Stimulated activated CD8-positive, alpha-beta memory T cell treated with anti-CD3 and anti-CD28 coated beads, Interleukin-15, amount 100 ng/mL, for 24 hours (primary cell): ENCODE measurements at places on chromosomes 1 and 21.

- no peak for DNase-seq
Measured at GRCh38 chr1:94949681-94950661, 23.1 kb upstream of the CNN3 start.

GRCh38 chr1:181989261-181989920 lies 72.1 kb downstream of the ZNF648 start:
- DNase-seq = no peak

DNA sequence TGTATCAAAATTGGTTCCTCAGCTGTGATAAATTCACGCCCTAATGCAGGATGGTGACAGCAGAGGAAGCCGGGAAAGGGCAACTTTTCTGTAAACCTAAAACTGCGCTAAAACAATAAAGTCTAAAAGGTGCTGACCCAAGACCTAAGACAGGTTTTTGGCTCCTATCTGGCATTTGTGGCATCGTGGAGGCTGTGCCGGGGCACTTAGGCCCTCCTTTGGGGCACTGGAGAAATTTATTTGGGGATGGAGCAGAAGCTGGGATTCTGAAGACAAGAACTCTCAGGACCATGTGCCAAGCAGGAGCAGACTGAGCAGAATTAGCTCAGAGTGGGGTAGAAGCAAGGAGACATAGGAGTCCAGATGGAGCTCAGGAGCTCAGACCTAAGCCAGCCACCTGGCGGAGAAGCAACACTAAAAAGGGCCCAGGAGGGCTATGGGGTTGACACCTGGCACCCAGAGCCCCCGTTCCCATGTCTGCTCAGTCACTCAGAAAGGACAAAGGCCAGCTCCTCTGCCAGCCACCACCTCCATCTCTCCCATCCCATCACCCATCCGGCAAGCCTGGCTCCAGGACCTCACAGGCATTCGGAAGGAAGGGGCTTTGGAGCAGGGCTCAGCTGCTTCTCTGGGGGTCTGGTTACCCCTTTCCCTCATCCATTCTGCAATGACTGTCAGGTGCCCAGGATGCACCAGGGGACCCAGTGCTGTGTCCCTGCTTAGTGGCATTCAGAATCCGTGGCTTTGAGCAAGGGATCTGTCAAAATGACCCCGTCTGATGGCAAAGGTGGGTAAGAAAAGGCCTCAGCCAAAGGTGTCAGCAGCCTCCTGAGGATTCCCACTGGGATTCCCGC lies 347.7 kb downstream of the NPHP4 start:
- no peak for DNase-seq

GRCh38 chr1:203281033-203281432 lies 24.3 kb upstream of the BTG2 start:
- no peak for DNase-seq

- no peak for DNase-seq
Measured at GRCh38 chr1:8155528-8156186, 129.5 kb upstream of the ERRFI1 start.

DNA sequence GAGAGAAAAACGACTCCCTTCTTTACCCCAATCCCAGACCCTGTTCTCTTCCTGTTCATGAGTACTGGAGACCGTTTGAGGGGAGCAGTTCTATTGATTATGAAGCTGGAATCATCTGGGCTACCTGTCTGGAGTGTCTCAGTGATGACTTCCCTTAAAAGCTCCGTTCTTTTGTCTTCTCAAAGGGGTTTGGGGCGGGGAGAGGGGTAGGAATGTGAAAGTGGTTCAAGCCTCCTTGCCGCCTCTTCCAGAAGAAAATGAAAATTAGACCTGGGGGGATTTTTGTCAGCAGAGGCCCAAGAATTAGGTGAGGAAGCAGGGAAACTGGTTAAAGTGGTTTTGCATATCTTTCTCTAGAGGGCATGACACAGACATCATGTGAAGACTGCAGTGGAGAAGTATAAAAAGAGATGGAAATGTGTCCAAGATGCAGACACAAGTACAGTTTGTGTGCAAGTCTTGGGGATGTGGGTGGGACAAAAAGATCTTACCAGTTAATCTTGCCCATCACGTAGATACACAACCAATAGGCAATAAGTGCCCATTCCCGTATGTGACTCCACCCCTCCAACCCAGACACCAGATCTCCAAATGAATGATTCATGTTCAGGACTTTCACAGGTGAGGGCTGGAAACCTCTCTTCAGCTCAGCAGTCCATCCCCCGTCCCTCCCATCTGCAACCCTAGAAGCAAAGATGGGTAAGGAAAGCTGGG lies 470 bp upstream of the MTMR11 start:
- DNase-seq = no peak

- no peak for DNase-seq
Measured at GRCh38 chr1:50620680-50621329, 197.6 kb upstream of the DMRTA2 start.

DNA sequence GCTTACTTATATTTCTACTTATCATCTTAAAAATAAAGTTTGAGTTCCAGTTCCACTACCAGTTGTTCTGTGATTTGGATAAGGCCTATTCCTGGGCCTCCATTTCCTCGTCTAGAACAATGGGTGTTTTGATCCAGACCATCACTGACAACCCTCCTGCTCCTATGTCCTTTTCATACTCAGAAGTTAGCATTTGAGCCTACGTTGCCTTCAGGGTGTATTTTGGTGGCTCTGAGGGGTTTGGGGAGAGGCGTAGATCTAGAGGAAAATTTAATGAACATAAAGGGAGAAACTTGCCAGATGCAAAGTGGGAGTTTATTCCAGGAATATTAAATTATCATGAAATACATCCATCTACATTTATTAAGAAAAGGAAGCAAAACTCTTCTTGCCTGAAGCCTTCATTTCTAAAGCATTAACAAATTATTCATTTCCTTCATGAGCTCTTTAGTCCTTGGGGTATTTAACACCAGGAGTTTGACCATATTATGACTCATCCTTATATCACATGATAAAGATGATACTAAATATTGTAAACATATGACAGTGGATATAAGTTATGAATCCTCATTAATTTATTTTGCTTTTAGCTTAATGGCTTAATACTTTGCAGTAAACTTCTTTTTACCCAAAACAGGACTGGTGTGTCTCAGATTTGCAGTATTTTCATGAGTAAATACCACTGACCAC lies 47.2 kb upstream of the SYT14 start:
- DNase-seq = no peak

- DNase-seq = no peak
Measured at GRCh38 chr1:104294259-104294658, 544.6 kb downstream of the AMY1C start.

GRCh38 chr1:95118710-95119109 lies 1.6 kb downstream of the TLCD4 start:
- DNase-seq = no peak

DNA sequence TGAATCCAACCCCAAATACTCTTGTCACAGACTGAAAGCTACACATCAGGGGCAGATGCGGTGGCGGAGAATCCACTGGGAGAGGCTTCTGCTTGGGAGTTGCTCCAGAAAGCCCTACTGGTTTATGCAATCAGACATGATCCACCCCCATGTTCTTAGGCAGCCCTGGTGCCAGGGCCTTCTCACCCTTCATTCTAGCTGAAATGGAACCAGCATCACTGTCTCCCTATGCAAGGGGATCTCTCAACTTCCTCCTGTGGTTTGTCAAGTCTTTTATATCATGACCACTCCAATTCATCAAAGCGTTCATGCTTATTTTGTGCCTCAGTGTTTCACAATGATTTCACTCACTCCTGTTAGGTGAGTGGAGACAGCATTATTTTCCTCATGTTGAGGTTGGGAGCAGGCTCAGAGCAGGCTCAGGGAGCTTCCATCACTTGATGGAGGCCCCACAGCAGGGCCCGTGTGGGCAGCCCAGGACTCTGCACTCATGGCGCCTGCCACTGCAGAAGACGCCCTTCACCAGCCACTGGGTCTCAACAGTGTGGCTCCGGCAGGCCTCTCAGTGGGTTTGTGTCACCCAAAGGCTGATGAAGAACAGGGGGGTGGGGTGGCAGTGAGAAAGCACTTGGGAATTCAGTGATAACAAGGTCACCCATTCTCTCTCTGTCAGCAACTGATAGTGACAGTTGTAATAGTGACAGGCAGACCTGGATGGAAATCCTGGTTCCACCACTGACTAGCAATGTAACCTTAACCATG lies 67.1 kb downstream of the CD58 start:
- no peak for DNase-seq

- DNase-seq = no peak
Measured at GRCh38 chr1:183168308-183168707, 17.8 kb upstream of the LAMC2 start.

DNA sequence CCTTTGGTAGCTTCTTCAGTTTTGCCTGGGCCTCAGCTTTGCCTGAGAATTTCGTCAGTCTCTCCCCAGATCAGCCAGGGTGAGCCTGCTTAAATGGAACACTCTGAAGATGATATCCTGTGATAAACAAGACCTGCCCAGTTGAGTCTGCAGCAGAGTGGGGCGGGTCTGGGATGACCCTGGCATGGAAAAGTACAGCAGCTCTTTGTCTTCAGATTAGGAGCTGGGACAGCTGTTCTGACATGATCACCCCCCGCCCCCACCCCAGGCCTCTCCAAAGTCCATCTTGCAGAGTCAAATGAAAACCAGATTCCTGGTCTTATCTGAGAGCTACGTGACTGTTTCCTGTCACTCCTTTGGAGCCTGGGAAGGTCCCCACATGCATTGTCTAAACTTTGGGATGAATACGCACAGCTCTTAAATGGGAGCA lies 2.2 kb upstream of the TMEM51 start:
- DNase-seq = no peak

- DNase-seq = no peak
Measured at GRCh38 chr1:63898428-63899196, 124.8 kb downstream of the ROR1 start.

DNA sequence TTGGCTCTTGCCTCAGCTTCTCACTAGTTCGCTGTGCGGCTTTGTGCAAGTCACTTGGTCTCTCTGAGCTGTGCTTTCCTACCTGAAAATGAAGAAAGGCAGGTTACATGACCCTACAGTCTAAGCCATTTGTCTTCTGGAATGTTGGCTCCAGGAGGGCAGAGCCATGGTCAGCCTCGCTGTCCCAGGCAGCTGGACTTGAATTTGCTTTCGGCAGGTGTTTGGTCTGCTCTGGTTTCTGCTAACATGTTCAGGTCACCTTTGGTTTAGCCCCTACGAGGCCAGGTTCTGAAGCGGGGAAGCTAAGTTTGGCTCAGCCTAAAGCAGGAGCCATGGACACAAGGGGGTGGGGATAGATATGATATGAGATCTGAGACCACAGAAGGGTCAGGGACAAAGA lies 19.1 kb downstream of the LRRC38 start:
- DNase-seq = no peak

DNA sequence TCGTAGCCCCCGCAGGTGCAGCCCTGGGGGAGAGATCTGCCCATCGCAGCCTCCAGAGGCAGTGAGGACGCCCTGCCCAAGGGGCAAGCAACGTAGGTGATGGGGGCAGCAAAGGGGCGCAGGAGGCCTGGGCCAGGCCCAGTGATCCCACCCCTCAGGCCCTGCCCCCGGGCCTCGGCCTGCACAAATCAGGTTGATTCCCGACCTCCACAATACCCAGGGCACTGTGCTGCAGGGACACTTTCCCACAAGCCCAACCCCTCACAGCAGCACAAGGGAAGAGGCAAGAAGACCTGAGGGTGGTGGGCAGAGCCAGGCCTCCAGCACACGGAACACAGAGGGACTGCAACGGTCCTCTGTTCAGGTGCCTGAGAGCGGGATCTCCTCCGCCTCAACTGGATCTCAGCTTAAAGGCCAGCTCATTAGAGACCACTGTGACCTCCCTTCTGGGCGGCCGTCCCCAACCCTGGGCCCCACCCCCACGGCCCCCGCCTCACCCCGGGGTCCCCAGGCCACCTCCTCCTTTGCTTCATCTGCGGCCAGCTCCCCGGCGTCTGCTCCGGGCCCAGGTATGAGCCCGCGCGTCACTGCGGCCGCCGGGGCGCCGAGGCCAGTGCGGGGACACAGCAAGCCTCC lies 812 bp upstream of the ARF1 start:
- no peak for DNase-seq

DNA sequence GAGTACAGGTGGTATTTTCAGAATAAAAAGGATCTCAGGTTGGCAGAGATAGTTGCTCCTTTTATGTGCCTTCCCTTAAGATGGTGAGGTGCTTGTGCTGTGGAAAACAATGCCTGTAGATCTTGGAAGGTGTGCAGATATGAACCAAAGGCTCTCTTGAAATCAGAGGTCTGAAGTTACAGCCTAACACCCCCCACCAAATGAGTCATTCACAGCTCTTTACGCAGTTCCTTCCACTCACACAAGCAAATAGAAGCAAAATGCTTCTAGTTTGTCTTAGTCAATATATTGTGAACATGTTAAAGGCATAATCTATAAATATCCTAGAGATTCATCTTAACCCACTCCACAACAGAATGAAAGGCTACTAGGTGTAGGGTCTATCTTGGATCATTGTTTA lies 128.9 kb upstream of the NR5A2 start:
- no peak for DNase-seq

- DNase-seq = no peak
Measured at GRCh38 chr21:15755125-15755524, 25.3 kb downstream of the USP25 start.

- DNase-seq = no peak
Measured at GRCh38 chr1:234438579-234438978, 40.4 kb downstream of the TARBP1 start.

GRCh38 chr1:200336101-200336845 lies 73.6 kb downstream of the ZNF281 start:
- no peak for DNase-seq

- no peak for DNase-seq
Measured at GRCh38 chr1:245155272-245156040, 671 bp downstream of the KIF26B start.

GRCh38 chr1:40476924-40477677 lies at the start of gene ZFP69:
TSS of gene ZFP69 (plus strand) at chr1:40477290. CDS start at chr1:40479362, 2,072 bp downstream.
- DNase-seq = peak; percentile 54
